Stimulated activated CD4-positive, alpha-beta T cell treated with anti-CD3 and anti-CD28 coated beads, Interleukin-12 subunit alpha, Interleukin-12 subunit beta, amount 100 ng/mL, for 24 hours (primary cell): ENCODE measurements at places on chromosomes 2 and 18.

DNA sequence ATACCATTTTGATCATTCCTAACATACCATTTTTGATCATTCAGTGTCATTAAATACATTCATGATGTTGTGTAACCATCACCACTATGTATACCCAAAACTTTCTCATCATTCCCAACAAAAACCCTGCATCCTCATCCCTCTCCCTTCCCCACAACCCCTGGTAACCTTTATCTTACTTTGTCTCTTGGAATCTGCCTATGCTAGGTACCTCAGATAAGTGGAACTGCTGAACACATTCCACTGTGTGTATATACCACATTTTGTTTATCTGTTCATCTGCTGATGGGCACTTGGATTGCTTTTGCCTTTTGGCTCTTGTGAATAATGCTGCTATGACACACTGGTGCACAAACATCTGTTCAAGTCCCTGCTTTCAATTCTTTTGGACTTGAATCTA, 83.8 kb upstream of the TFCP2L1 start:
- DNase-seq, result no peak

- no peak for DNase-seq
Observed at GRCh38 chr2:26720322-26721114, 28.0 kb downstream of the KCNK3 start.

GRCh38 chr2:102025583-102026267, 34.0 kb downstream of the IL1R2 start:
- DNase-seq, result no peak

DNA sequence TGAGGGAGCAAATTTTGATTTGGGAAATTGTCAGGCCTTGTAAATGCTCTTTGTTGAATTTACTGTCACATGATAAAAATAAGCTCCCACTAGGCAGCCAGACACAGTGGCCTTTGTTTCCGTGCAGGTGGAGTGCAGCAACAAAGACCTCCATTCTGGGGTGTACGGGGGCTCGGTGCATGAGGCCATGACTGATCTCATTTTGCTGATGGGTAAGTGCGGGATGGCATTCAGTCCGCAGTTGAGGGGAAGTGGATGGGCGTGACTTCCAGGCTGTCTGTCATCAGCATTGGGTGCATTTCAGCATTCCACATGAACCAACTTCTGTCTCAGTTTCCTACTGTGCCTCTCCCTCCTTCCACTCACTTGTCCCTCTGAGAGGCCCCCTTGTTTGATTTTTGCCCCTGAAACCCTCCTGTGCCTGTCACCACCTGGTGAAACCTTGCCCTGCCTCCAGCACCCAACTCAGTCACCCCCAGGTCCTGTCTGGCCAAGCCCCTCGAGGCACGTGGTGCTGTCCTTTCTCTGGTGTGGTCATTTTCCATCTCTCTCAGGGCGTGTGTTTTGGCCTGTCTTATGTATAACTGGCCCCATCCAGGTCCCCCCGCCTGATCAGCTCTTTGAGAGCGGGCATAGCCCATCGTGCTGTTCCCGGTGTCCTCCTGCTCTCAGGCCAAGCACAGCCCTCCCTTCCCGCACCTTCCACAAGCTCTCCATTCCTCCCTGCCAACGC, 16.3 kb downstream of the CNDP2 start:
- no peak for DNase-seq

DNA sequence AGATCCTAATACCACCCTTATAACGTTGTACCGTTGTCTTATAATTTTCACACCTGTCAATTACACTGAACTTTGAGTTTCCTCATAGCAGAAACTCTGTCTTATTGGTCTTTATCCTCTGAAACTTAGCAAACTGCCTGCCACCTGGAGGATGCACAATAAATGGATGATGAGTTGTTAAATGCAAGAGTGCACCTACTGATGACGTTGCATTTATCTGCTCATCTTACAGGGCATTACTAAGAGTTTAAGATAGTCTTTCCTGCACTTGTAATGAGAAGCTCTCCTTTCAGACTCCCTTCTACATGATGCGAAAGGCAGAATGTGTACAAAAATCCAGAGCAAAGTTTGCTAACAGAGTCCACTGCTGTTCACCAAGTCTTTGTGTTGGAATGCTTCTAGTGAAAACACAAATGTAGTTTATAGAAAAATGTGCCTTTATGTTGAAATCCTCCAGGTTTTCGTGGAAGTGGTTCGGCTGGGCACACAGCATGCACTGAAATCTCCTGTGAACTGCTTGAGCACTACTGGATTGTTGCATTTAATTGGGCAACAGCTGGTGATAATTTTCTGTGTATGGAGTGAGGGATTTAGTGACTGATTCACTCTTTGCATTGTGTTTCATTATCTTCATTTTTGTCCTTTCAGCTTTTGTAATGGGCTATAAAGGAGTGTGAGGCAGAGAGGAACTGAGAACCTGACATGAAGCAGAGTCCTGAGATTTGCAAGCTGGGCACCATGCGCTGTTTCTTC, 665.8 kb upstream of the ID2 start:
- DNase-seq, result no peak

- no peak for DNase-seq
Observed at GRCh38 chr18:69871363-69871762, 76.3 kb downstream of the CD226 start.
